ENCODE measurements at places on chromosomes 5 and 9.

DNA sequence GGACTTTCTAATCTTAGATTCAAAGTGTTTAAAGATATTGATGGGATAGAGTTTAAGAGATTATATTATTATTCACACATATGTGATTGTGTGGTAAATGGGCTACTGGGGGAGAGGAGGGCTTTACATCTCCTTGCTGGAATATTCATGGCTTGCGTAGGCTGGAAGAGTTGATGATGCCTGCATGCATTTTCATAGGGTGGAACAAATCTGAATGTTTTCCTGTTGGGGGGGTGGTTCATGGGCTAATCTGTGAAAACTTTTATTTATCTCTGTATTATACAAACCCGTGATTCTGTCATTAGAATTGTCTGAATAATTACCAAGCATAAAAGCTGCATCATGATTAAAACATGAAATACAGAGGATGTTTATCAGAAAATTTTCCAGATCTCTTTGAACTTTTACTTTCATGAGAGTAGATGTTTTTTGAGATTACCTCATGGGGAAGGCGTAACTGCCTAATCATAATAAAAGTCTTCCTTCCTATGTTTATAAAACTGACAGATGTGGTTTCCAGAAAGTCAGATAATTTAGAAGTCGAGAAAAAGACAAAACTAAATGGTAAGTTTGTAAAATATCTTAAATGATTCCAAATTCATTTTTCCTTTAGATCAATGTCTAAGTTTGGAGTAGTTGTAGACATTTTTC is 1185.4 kb upstream of the SEMA6A start:
- no peak for DNase-seq

DNA sequence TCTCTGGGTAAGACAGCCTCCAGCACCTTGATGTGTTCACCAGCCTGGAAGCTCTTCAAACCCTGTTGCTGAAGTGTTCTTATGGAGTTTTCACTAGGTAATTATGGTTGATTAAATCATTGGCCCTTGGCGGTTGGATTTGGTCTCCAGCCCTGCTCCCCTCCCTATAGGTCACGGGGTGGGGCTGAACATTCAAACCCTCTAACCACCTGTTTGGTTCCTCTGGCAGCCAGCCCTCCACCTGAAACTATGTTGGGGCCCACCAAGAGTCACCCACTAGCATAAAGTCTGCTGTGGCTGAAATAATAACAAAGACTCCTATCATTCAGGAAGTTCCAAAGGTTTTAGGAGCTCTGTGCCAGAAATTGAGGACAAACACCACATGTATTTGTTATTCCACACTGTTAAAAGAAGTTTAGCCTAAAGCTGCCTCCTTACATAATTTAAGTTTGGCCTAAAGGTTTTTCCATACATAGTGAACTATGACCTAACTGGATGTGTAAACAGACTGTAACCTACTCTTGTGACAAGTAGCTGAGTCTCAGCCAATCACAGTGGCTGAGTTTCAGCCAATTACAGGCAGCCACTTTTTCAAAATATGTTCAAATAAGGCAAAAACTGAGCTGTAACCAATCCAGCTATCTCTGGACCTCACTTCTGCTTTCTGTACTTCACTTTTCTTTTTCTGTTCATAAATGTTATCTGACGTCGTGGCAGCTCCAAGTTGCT is 34.8 kb downstream of the TMEM252 start:
- no peak for DNase-seq

- DNase-seq = no peak
Observed at GRCh38 chr5:6286404-6286803, 91.9 kb downstream of the MED10 start.

DNA sequence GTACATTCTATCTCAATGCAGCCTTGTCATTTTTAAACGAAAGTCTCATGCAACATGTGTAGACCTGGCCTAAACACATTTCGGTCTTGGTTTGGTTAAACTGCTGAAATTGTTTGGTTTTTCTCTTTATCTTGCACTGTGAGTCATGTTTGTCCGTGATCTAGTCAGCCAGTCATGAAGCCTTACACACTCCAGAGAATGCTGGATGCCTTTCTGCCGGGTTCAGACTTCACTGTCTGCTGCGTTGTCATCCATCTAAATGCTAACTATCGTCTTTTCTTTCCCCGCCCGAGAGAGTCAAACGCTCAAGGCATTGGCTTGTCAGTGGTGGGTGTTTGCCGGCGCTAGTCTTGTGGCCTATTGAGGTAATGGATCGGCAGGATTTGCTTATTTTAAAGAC is 1194.6 kb upstream of the WWC1 start:
- DNase-seq = no peak

- no peak for DNase-seq
Observed at GRCh38 chr5:53350991-53351770, 129.2 kb upstream of the FST start.

DNA sequence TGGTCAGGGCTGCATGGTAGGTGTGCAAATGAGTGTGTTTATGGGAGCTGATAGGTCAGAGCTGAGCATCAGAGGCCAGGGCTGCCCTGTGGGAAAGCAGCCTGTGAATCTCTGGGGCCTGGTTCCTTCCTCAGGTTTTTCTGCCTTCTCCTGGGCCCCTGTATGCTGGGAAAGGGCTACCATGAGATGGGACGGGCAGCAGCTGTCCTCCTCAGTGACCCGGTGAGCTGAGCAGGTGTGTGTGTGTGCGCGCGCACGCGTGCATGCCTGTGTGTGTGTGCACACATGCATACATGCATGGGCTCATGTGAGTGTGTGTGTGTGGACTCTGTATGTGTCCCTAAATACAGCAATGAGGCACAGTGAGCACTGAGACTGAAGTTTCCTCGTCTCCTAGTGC is 2.3 kb downstream of the SLC4A9 start:
- DNase-seq = no peak

GRCh38 chr9:35980289-35981011 is 22.5 kb upstream of the OR2S2 start:
- no peak for DNase-seq

GRCh38 chr9:136576269-136576626 is 30.4 kb upstream of the NOTCH1 start:
- DNase-seq = no peak

- no peak for DNase-seq
Observed at GRCh38 chr9:12640866-12641636, 52.1 kb upstream of the TYRP1 start.

- no peak for DNase-seq
Observed at GRCh38 chr9:90301277-90301653, 341.4 kb downstream of the DIRAS2 start.

GRCh38 chr5:18483451-18483850 is 849.2 kb downstream of the TAF11L14 start:
- DNase-seq = no peak

DNA sequence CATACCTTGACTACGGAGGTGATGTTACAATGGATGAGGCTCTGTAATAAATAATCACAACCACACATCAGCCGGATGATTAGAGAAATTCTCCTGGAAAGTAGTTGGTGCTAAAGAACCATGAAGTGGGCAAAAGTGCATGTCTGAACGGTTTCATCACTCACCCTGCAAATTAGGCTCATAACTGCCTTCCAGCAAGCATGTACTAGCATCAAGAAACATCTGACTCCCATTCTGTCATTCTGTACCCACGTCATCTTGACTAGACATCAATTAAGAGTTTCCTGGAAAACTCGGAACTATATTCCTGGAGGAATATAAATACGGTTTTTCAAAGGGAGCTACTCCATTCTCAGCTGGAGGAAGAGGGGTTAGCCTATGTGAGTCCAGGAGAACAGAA is 52.2 kb downstream of the HSD17B3 start:
- no peak for DNase-seq

DNA sequence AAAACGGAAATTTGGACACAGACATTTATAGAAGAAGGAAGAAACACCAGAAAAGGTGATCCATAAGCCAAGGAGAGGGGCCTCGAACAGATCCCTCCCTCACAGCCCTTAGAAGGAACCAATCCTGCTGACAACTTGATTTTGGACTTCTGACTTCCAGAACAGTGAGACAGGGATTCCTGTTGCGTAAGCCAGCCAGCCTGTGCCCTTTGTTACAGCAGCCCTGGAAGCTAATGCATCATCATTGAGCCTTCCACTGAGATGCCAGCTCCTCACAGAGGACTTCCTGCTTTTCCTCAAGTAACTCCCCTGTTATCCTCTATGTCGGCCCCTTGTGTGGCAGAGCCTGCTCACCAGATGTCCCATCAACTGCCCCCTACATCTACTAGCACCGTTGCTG is 94.1 kb downstream of the JMY start:
- no peak for DNase-seq

- no peak for DNase-seq
Observed at GRCh38 chr5:82277613-82277986, 554 bp downstream of the RPS23 start.

- no peak for DNase-seq
Observed at GRCh38 chr5:180201051-180201987, 7.7 kb downstream of the RASGEF1C start.

DNA sequence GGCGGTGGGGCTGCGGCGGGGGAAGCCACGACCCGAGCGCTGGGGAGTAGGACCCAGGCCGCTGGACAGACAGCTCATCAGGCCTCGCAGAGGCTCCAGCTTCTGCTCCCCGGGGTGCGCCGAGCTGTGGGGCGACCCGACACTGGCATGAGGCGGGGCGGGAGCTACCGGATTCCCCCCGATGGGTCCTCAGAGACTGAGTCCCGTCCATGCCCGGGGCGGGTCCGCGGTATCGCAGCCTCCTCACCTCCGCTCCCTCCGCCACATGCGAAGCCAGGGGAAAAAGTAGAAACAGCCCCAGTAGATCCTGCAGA is 2.6 kb upstream of the CCL27 start:
- no peak for DNase-seq

GRCh38 chr9:76592974-76593347 is 134.0 kb downstream of the GCNT1 start:
- no peak for DNase-seq

DNA sequence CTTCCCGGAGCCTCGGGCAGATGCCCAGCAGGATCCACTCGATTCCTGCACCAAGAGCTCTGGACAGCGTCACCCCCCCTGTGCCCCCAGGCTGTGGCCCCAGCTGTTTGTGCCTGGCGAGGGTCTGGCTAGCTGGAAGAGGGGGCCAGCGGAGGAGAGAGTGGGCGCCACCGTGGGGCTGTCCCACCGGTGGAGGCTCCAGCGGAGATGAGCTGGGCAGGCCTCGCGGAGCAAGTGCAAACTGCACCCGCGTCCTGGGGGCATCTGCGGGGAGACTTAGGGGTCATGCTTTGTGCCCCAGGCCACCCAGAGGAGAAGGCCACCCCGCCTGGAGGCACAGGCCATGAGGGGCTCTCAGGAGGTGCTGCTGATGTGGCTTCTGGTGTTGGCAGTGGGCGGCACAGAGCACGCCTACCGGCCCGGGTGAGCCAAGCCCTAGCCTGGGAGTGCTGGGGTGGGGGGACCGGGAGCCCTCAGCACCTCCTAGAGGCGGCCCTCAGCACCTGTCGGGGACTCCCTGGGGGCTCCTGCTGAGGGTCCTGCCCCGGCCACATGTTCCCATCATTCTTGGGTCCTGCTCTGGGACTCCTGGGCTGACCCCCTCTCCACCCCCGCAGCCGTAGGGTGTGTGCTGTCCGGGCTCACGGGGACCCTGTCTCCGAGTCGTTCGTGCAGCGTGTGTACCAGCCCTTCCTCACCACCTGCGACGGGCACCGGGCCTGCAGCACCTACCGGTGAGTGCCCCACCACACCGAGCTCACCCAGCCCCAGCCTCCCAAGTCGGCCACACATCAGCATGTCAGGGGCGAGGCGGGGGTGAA is 5.4 kb downstream of the EGFL7 start:
- no peak for DNase-seq

DNA sequence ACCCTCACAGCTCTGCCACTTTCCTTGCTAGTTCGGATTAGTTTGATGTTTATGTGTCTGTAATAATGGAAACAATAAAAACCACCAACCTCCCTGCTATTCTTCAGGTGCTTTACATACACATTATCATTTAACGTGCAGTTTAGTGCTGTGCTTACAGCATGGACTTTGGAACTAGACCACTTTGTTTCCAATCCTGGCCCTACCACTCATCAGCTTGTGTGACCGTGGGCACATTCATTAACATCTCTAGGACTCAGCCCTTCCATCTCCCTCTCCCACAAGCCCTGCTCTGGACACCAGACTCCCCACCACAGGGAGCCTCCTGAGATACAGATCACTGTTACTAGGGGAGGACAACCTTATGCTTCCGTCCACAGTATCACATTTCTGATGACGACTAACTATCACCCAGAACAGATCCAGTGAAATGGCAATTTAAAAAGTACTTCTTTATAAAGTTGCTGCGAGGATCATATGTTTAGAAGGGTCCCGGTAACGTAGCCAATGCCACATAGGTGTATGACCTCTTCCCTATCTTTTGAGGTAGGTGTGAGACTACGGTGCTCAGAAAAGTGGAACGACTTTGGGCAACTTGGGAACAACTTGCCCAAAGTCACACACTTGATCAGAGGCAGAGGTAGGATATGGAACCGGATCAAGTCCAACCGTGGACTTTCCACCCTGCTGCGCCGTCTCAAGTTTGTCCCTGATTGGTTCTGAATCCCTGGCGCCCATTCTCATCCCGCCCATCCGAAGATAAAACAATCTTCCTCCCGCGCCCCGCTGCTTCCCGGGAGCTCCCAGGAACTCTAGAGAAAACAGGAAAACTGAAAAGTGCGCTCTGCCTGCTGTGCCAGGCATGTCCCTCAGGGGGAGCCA is 132.4 kb upstream of the NIPBL start:
- no peak for DNase-seq

Measured in nephron progenitor cell (in vitro differentiated cells).